Uterine smooth muscle cell (primary cell): ENCODE measurements at places on chromosomes 3 and 15. TPM values are rescaled to one million over a fixed set of nuclear protein-coding genes. Genes with fewer than 3 reads are reported as not detected.

Gene SPESP1
- total RNA-seq = 1.2 and 3.2 TPM in 2 replicates

Gene A4GNT
- not detected in 2 replicates for total RNA-seq

Gene AGBL1
- total RNA-seq = not detected in 2 replicates

Gene GCNT3
- 0.11 and 0.37 TPM in 2 replicates for total RNA-seq

Gene PEAK1
- 48.6 and 62.5 TPM in 2 replicates for total RNA-seq

Gene C2CD4A
- total RNA-seq = 0.12 TPM in 1 of 2 replicates, not detected in the other

Gene LCTL
- total RNA-seq = 0.33 and 0.75 TPM in 2 replicates
